Body of pancreas (tissue), 4 donors: ENCODE measurements at places on chromosomes 6 and 20. TPM values are rescaled to one million over a fixed set of nuclear protein-coding genes. Genes with fewer than 3 reads are reported as not detected.

GRCh38 chr20:44413575-44414345 lies 58.3 kb downstream of the HNF4A start:
- DNase-seq = no peak
- H3K36me3 ChIP-seq = peaks cover 5% of the 10 kb centered on the region
- H3K4me1 ChIP-seq = peaks cover 34% of the 10 kb centered on the region

Gene TMEM244
- total RNA-seq = not detected

DNA sequence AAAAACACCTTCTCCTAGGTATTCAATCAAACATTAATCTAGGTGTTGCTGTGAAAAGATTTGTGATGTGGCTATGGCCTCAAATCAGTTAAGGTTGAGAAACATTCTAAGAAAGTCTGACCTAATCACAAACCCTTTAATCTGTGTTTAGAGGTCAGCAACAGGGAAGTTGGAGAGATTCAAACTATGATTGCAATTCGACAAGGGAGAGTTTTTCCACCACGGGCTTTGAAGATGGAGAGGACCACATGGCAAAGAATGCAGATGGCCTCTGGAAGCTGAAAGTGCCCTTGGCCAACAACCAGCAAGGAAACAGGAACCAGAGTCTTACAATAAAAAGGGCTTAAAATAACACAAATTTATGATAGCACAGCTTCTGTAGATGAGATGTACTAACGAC lies 29.6 kb upstream of the LGSN start:
- H3K4me1 ChIP-seq = peaks cover 9% of the 10 kb centered on the region
- no peak overlapping the region for H3K27ac ChIP-seq
- H3K36me3 ChIP-seq = no peaks in the 10 kb centered on the region
- no peak for DNase-seq

DNA sequence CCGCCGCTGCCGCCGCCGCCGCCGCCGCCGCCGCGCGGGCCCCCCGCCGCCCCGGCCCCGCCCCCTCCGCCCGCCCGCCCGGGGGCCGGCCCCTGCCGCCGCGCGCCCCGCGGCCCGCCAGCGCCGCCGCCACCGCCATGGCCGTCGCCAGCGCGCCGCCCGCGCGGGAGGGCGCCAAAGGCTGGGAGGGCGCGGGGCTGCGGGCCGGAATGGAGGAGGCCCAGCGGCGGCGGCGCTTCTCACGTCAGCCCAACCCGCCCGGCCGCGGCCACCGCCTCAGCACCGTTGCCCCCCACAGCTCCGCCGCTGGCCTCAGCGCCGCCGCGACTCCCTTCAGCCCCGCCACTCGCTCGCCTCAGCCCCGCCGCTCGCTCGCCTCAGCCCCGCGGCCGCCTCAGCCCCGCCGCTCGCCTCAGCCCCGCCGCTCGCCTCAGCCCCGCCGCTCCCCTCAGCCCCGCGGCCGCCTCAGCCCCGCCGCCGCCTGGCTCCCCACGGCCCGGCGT lies 258 bp downstream of the PHF10 start:
- peaks cover 18% of the 10 kb centered on the region for H3K4me1 ChIP-seq
- H3K4me3 ChIP-seq = no peak overlapping the region
- H3K27ac ChIP-seq = peak overlapping the region; percentile 94
- H3K27me3 ChIP-seq = no peaks in the 10 kb centered on the region
- DNase-seq = peak; percentile 32

DNA sequence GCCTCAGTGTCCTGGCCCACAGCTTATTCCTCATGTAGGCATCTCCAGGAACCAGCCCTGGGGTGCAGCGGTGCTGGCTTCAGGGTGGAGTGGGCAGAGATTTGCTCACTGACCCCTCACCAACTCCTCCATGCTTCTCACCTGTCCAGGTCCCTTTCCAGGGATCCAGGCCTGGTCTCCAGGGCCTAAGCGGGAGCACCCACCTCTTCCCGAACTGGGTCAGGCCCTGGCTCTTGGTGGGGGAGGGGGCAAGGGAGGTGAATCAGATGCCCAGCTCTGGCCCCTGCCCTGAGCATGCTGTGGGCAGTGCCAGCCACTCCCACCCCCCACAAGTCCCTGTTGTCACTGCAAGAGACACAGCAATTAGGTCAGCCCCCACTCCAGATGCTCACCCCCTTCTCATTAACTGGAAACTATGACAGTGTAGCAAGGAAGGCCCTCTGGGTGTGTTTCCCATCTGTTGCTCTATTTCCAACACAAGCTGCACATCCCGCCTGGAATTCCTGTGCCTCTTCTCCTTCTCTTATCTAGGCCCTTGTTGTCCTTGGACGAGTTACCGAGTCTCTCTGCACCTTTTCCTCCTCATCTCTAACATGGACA lies 37.0 kb downstream of the MDFI start:
- H3K27me3 ChIP-seq = no peaks in the 10 kb centered on the region
- no peaks in the 10 kb centered on the region for H3K36me3 ChIP-seq
- DNase-seq = no peak
- no peak overlapping the region for H3K27ac ChIP-seq
- H3K4me3 ChIP-seq = no peak overlapping the region

- H3K27me3 ChIP-seq = no peaks in the 10 kb centered on the region
- H3K4me1 ChIP-seq = no peaks in the 10 kb centered on the region
- no peaks in the 10 kb centered on the region for H3K36me3 ChIP-seq
- no peak overlapping the region for H3K27ac ChIP-seq
- no peak for DNase-seq
These were observed 62.4 kb downstream of the CDH4 start for GRCh38 chr20:61314326-61315010.

DNA sequence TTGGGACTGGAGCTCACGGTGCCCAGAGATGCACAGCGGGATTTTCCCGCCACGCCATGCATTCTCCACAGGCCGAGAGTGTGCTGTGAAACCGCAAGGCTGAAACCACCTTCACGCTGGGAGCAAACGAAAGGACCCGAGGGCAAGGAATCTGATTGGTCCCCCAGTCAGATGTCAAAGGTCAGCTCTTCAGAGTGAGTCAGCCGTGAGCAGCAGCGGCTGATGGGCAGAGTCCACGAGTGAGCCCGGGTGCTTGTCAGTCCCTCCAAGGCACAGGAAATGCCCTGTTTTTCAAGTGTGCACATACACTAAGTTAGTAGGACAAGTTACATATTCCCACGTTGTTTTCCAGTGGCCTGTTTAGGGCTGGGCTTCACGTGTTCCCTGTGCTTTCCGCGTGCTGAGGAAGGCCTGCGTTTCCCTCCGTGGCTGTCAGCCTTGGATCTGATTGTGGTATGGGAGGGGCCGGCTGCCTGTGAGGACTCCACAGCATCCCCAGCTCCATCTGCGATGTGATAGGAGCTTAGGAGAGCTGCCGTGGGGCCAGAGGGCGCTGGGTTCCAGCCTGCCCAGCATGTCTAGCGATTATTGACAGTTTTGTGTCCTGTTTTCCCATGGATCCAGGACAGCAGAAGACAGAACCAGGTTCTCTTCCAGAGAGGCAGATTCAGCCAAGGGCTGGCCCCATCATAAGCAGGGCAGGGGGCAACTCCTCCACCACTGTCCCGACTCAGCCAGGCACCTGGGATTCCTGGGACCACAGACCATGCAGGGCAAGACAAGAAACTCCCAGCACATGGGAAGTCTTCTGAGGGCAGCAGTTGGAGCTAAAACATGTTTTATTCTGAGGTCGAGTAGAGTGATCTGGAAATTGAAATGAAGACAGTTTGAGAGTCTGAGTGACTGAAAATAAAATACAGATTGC lies 38.2 kb upstream of the FRMD1 start:
- no peak overlapping the region for H3K27ac ChIP-seq
- DNase-seq = no peak
- no peak overlapping the region for H3K4me3 ChIP-seq
- no peaks in the 10 kb centered on the region for H3K27me3 ChIP-seq
- no peaks in the 10 kb centered on the region for H3K4me1 ChIP-seq

DNA sequence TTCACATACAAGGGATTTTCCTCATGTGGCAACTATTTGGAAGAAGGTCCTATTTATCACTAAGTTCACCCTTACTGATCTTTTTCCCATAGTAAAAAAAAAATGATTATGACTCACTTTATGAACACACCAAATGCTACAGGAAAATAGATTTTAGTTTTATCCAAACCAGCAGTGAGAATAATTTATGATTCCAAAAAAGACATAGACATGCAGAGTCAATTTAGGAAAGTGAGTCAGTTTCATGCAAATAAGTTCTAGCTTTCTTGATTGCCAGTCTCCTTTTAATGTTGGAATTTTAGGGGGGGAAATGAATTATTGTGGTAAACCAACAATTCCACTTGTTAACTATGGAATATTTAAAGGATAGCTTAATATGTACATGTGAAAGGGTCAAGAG lies 64.0 kb upstream of the RNF146 start:
- DNase-seq = no peak
- H3K27ac ChIP-seq = no peak overlapping the region
- no peaks in the 10 kb centered on the region for H3K4me1 ChIP-seq

Gene TREML1
- not detected for total RNA-seq

Gene PTP4A1
- 26.7 TPM for total RNA-seq

DNA sequence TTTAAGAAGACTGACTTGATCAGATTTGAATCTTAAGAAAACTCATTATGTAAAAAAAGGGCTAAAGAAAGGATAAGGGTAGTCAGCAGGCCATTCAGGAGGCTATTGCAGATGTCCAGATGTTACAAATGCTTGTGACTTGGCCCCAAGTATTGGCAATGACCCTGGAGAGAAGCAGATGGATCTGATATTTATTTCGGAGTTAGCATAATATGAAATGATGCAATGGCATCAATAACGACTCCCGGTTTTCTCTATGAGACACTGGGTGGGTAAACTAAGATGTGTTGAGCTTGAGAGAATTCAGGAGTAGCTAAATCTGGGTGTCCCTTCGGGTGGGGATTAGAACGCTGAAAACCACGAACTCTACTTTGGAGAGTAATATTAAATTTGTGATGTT lies 149.7 kb downstream of the LAMA2 start:
- no peaks in the 10 kb centered on the region for H3K36me3 ChIP-seq
- no peaks in the 10 kb centered on the region for H3K27me3 ChIP-seq
- H3K4me3 ChIP-seq = no peak overlapping the region
- no peak for DNase-seq
- no peaks in the 10 kb centered on the region for H3K4me1 ChIP-seq

Gene PRL
- not detected for total RNA-seq

- no peak overlapping the region for H3K4me3 ChIP-seq
- DNase-seq = no peak
- no peak overlapping the region for H3K27ac ChIP-seq
- no peaks in the 10 kb centered on the region for H3K4me1 ChIP-seq
- no peaks in the 10 kb centered on the region for H3K36me3 ChIP-seq
These were observed 68.2 kb downstream of the FIG4 start for GRCh38 chr6:109759098-109759955.

- no peaks in the 10 kb centered on the region for H3K4me1 ChIP-seq
- H3K27ac ChIP-seq = no peak overlapping the region
- no peaks in the 10 kb centered on the region for H3K36me3 ChIP-seq
- H3K4me3 ChIP-seq = no peak overlapping the region
- H3K27me3 ChIP-seq = no peaks in the 10 kb centered on the region
These were observed 514.1 kb downstream of the GRIK2 start for GRCh38 chr6:101907356-101908217.

Gene CASS4
- not detected for total RNA-seq

DNA sequence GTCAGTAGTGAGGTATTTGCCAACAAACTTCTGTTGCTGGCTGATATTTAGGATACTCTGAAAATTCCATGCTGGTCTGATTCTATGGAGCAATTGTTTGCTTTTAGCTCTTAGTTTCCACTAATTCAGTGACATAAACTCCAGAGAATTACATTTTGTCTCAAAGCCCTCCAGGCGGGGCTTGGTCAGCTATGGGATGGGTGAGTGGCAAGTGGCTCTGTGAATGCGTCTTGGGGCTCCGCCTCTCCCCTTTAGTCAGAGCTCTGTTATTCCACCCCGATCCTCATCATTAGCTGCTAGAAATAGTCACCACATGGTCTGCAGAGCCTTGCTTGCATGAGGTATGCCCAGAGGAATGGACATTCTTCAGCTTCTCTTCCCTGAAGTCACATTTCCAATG lies 540.6 kb downstream of the QKI start:
- DNase-seq = no peak
- H3K4me1 ChIP-seq = peaks cover 9% of the 10 kb centered on the region
- H3K36me3 ChIP-seq = no peaks in the 10 kb centered on the region
- no peaks in the 10 kb centered on the region for H3K27me3 ChIP-seq
- H3K4me3 ChIP-seq = no peak overlapping the region

- no peak overlapping the region for H3K27ac ChIP-seq
- no peak for DNase-seq
- no peaks in the 10 kb centered on the region for H3K27me3 ChIP-seq
These were observed 304.4 kb downstream of the PREX1 start for GRCh38 chr20:48523191-48523995.

Gene DCDC2
- total RNA-seq = 20.8 TPM
